HFFc6 (cell line): ENCODE measurements at places on chromosomes 4 and X.

DNA sequence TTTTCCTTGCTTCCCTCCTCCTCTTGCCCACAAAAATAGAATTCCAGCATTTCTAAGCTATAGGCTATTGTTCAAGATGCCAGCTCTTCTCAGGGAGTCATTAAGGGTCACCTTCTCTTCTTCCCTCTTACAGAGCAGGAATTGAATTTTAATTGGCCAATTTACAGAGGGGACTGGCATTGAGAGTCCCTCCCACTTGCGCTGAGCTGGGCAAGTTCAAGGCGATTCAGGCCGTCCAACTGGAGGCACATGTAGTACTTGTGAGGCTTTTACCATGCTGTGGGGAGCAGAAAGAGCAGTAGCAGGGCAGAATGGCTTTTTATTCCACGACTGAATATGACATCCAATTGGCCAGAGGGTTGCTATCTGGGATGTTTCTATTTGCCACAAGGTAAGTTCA, 181.9 kb downstream of the SOWAHB start:
- DNase-seq: no peak

DNA sequence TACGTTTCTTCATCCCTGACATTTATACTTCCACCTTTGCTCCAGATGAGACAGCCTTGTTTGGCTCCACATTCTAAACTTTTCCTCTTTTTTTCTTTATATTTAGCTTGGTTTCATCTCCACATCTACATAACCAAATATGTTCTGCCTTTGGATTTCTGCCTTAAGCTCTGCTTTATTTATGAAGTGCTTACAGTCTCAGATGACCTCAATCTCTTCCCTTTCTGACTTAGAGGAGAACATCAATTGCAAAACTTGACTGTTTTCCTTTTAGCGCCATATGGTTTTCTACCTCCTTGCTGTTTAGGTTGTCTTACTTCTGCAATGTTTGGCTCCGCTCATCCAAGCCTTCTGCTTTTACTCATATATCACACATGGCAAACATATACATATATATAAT, 7.5 kb downstream of the ASB5 start:
- no peak for DNase-seq

DNA sequence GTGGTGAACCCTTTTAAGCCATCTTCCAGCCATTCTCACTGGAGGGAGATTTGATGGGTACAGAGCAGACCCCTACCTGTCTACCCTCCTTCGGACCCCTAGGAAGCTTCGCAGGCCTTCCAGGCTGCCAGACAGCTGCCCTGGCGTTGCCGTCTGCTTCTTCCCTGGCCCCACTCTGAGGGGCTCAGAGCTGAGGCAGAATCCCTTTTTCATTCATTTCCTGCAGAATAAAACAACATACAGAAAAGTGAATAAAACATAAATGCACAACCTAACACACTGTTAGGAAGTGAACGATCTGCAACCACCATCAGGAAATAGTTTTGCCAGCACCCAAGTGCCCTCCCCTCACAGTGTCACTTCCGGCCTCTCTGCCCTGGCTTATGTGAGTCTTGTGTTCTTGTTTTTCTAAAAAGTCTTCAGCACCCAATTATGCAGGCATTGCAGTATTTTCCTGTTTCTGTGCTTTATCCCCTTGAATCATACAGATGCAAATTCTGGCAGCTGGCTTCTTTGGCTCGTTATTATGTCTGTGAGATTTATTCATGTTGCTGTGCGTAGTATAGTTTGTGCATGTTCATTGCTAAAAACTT, 5.6 kb upstream of the ADD1 start:
- peak; percentile 22 for DNase-seq

- DNase-seq: no peak
Measured at GRCh38 chr4:77859256-77859655, 3.4 kb upstream of the MRPL1 start.

DNA sequence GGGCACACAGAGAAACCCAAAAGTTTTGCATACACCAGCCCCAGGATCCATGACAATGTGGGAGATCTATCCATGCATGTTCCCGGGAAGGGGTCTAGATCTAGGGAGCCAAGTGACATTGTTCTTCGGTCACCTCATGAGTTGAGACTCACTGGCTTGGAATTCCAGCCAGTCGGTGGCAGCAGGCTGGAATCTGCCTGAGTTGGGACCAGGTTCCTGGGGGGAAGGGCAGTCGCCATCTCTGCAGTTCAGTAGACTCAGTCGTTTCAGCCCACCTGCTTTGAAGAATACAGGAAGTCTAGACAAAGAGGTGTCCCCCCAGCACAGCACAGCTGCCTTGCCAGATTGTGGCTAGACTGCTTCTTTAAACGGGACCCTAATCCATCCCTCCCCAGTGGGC, 46.0 kb upstream of the PBDC1 start:
- no peak for DNase-seq

GRCh38 chrX:71578253-71579135, at the start of gene GCNA:
Gene GCNA, plus strand, starts transcription at chrX:71578437. Its CDS starts 2,385 bp downstream, at chrX:71580822.
- no peak for DNase-seq

DNA sequence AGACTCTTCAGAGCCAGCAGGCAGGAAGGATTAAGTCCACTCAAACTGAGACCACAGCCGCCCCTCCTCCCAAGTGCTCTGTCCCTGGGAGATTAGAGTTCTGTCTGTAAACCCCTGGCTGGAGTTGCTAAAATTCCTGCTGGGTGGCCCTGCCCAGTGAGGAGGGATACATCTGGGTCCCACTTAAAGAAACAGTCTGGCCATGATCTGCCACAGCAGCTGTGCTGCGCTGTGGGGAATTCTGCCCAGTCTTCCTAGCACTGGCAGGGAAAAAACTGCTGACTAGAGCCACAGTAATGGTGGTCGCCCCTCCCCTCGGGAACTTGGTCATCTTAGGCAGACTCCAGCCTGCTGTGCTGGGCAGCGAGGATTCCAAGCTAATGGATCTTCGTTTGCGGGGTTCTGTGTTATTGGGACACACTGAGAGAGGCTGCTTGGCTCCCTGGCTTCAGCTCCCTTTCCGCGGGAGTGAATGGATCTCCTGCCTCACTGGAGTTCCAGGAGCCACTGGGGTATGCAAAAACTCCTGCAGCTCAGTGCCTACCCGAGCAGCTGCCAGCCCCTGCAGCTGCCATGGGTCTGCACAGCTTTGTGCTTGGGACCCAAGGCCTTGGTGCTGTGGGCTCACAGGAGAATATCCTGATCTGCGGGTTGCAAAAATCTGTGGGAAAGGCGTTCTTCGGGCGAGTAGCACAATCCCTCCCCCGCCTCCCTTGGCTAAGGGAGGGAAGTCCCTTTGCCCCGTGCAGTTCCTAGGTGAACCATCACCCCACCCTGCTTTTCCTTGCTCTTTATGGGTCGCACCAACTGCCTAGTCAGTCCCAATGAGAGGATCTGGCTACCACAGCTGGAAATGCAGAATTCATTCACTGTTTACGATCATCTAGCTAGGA, 15.7 kb downstream of the ZXDB start:
- DNase-seq: no peak

DNA sequence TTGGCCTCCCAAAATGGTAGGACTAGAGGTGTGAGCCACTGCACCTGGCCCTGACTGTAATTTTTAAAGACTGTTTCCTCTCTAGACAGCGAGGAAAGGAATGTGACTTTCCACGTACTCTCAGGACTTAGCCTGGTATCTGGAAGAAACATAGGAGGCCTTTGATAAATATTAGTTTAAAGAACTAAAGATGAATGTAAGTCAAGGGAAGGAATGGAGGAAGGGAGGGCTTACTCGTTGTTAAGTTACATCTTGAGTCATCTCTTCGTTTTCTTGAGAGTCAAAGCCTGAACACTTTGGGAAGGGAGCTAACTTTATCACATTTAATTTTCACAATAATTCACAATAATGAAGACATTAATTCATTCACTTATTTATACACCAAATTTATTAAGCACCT, 7.2 kb upstream of the LNX1 start:
- no peak for DNase-seq

DNA sequence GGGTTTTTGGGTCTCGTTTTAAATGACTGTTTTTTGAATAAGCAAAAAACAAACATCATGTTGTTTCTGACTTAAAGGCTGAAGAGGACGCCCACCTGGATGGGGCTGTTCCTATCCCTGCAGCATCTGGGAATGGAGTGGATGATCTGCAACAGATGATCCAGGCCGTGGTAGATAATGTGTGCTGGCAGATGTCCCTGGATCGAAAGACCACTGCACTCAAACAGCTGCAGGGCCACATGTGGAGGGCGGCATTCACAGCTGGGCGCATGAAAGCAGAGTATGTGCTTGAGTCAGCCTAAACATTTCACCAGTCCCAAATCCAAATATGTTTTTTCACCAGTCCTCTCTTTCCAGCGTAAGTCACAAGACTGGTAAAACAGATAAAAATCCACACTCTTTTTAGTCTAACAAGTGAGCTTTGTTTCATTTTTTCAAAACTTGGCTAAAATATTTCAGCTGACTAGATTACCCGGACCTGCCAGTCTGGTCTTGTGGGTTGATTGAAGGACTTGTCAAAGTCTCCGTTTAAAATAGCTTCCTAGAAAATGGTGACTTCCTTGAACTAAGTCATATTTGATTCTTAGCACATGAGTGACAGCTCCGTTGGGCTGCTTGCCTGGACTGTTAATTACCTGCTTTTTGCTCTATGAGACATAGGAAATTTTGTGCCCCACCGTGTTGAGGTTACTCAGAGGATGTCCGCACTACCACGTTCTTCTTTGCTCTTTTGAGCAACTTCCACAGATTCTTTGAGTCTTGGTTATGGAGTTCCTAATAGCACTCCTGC, 20.8 kb downstream of the ENOPH1 start:
- DNase-seq: no peak

DNA sequence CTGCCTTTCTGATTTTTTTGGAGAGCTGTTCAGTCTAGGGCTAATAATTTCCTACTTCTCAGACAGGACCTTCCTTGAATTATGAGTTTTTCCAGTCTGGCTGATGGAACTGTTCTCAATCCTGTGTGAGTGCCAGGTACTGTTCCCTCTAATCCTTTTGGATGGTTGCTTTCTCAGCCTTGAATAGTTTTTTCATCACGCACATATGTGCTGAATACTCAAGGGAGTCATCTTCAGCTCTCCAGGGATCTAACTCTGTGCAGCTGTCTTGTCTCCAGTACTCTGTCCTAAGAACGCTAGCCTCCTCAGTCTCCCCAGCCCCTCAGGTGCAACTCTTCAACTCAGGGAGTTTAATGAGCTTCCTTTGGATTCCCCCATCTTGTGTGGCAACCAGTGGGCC, 93.2 kb downstream of the GASK1B start:
- DNase-seq: no peak

- DNase-seq: no peak
Measured at GRCh38 chr4:8280158-8280875, 10.8 kb downstream of the HTRA3 start.

DNA sequence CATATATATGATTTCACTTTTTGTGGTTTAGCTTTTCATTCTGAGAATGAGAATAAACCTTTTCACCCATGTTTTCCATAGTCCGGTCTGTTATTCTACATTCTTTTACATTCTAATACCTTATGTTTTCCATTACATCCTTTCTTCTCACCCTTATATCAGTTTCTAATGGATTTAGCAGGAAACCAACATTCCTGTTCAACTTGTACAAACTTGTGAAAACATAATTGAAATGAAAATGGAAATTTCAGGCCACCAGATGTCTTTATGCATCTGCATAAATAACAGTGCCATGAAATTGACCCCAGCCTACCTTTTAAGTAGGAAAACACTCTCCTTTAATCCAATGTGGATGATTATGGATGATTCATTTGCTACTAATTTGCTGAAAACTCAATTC, 494.8 kb upstream of the ZFP42 start:
- DNase-seq: no peak

GRCh38 chrX:123339221-123339905, 155.3 kb downstream of the GRIA3 start:
- peak; percentile 82 for DNase-seq

- no peak for DNase-seq
Measured at GRCh38 chr4:77093401-77093800, 17.6 kb upstream of the CCNI start.

DNA sequence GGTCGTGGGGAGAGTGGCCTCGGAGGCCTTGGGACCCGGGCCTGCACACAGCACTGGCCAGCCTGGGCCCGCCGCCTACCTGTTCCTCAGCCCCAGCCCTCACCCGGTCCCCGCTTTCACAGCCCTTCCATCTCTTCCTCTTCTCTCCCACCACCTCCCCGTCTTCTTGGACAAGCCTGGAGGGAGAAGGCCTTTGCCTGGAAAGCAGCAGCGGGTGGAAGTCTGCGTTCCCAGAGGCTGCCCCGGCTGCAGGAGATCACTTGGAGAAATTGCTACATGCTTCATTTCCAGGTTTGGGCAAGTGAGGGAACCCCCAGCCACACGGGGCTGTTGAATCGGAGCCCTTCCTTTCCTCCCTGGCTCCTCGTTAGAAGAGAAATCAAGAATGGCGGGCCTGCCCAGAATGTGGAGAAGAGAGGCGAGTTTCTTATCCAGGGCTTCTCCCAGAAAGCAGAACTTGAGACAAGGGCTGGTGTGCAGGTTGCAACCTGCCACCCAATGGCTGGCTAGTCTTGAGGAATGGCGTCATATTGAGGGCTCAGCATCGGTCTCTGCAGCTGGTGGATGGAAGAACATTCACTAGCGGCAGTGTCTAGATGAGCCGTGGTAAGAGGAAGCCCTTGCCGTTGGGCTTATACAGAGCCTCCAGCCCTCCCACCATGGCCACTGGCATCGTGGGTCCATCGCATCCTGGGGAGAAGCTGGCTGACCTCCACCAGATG, 1.2 kb upstream of the PDZD4 start:
- no peak for DNase-seq

- no peak for DNase-seq
Measured at GRCh38 chr4:187449702-187450101, 545.9 kb upstream of the ZFP42 start.

DNA sequence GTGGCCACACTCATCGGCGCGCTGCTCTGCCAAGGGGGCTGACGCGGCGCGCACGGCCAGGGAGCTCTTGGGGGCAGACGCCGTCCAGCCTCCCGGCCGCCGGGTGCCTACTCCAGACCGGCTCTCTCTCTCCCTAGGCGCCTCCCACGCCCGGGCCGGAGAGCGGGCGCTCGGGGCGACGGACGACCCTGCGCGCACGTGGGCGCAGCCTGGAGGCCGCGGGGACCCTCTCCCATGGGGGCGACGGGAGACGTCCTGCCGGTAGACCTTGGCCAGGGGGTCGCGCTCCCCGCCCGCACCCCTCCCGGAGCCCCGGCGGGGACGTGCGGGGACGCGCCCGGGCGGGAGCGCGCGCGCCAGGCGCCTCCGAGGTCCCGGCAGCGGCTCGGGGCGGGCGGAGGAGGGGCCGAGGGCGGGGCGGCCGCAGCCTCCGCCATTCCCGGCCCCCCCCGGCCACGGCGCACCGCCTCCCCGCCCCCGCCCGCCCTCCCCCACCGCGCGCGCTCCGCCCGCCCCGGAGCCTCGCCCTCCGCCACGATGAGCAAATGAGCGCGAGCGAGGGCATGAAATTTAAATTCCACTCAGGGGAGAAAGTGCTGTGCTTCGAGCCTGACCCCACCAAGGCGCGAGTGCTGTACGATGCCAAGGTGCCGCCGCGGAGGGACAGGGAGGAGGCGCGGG, at the start of gene MSL3:
Gene MSL3 (plus strand): TSS at position 519 of the 681 bp plus-strand sequence. CDS start 27 bp downstream, at position 546.
- DNase-seq: peak; percentile 39

- DNase-seq: no peak
Measured at GRCh38 chr4:95107635-95108034, 349.9 kb downstream of the BMPR1B start.

- no peak for DNase-seq
Measured at GRCh38 chr4:151968643-151969042, 207.8 kb upstream of the GATB start.

GRCh38 chr4:181958446-181958845, 284.8 kb upstream of the TENM3 start:
- DNase-seq: no peak

GRCh38 chrX:131955099-131955777, 67.9 kb upstream of the STK26 start:
- no peak for DNase-seq

- DNase-seq: no peak
Measured at GRCh38 chrX:6683353-6683752, 148.4 kb upstream of the VCX3A start.
